Right atrium auricular region (tissue), 2 donors: ENCODE measurements at places on chromosomes 1 and 21. TPM values are rescaled to one million over a fixed set of nuclear protein-coding genes. Genes with fewer than 3 reads are reported as not detected.

- no peak for DNase-seq
These were observed 61.8 kb downstream of the RASAL2 start for GRCh38 chr1:178155481-178156255.

TRIM45 gene
- 10.9 TPM for total RNA-seq

- DNase-seq: no peak
These were observed 890.6 kb downstream of the KCNT2 start for GRCh38 chr1:195717651-195718050.

PLA2G2C gene
- not detected for total RNA-seq

GRCh38 chr1:89125913-89126580 lies at the start of gene GBP2:
GBP2 (minus strand) TSS chr1:89126114; CDS start chr1:89121966, 4,148 bp downstream.
- no peak for DNase-seq

SPATA1 gene
- total RNA-seq: 0.67 TPM
